ENCODE measurements at places on chromosomes 1 and 21.

DNA sequence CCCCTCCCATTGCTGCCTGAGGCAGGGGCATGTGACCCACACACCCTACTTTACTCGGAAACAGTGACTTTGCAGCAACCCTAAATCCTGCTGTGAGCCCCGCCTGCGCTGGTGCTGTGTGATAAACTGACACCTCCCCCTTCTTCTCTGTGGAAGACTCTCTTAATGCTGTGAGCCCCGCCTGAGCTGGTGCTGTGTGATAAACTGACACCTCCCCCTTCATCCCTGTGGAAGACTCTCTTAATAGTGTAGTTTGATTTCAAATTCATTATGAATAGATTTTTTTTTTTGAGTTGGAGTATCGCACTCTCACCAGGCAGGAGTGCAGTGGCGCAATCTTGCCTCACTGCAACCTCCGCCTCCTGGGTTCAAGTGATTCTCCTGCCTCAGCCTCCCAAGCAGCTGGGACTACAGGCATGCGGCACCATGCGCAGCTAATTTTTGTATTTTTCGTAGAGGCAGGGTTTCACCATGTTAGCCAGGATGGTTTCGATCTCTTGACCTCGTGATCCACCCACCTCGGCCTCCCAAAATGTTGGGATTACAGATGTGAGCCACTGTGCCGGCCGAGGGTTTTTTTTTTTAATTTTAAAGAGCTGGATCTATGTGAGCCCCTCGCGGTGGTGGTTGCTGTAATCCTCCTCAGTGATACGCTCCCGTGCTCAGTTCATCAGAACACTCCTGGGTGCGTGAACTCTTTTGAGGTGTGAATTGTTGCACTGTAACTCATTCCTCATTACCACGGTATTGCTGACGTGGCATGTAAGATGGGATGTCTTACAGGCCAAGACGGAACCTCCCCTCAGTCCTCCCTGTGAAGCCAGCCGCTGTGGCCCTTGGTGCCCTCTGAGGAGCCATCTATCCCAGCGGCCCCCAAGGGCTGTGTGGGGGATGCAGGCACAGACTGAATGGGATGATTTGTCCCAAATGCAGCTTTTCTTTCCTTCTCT, 60.3 kb downstream of the GALNT2 start:
- DNase-seq, result no peak

GRCh38 chr1:186429017-186429416, 31.9 kb downstream of the PDC start:
- DNase-seq, result no peak

DNA sequence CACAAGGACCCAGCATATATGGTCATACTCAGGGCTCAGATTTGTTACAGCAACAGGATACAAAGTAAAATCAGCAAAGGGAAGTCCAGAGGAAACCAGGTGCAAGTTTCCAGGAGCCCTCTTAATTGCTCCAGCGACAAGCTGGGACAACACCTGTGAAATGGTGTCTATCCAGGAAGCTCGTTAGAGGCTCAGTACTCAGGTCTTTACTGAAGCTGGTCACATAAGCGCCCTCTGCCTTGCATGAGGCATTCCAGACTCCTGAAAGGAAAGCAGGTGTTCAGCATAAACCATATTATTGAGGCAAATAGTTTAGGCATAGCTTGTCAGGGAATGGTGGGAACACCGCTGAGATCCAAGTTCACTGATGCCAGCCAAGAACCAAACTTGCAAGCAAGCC, 231.0 kb downstream of the SLC35F3 start:
- DNase-seq, result peak; percentile 26

GRCh38 chr1:115771094-115771846, 2.8 kb upstream of the CASQ2 start:
- no peak for DNase-seq

DNA sequence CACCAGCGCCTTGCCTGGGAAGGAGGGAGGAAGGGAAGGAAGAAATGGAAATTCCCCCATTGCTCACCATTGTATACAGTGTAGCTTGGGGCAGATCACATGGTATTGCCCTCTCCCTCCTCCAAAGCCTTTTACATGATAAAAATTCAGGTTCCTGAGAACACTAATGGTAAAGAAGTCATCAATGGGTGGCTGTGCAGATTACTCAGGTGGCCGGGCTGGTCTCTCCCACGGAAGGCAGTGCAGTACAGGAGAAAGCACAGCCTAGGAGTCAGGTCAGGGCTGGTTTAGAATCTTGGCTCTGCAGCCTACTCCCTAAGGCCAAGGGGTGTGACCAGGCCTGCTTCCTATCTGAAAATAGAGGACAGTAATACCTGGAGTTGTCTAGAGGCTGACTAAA, 107.9 kb downstream of the SUSD4 start:
- DNase-seq, result no peak

DNA sequence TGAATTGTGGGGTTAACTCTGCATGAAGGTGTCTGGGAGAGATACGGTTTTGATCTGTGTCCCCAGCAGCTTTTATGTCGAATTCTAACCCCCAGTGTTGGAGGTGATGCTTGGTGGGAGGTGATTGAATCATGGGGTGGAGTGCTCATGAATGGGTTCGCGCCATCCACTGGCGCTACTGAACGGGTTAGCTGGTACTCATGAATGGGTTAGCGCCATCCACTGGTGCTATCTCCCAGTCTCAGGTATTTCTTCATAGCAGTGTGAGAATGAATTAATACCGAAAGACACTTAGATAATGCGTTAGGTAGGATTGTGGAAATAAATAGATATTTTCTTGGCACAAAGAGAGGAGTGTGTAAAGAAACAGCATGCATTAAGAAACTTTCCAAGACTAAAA, 32.9 kb upstream of the CLDN8 start:
- no peak for DNase-seq

DNA sequence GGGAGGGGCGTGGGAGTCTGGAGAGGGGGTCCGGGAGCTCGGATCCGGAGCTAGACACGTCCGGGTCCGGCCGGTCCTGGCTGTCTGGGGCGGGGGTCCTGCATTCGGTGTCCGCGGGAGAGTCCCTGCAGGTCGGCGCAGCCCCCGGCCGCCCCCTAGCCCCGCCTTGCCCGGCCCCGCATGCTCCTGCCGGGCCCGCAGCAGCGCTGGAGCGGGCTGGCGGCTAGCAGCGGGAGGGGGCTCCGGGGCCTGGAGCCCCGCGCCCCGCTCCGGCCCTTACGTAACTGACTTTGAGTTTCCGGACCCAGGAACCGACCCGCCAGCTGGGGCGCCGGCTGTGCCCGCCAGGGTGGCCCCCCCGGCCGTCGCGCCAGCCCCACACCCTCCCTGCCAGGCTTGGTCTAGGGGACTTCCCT, 26.9 kb upstream of the EPB41 start:
- DNase-seq, result no peak

DNA sequence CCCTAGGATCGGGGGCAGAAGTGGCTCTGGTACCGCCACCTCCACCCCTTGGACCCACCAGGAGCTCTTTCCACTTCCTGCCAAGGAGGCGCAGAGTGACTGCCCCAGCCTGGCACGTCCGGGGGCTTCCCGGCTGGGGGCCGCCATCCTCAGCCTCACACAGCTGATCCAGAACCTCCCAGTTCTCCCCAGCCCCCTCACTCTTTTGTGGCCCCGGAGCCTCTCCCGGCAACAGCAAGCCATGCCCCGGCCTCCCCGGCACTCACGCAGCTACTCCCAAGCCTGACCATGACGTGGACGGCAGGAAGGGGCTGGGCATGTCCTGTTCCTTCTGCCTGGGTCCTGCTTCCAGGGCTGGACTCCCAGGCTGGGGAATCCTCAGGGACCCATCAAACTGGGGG, 17.1 kb downstream of the TP73 start:
- DNase-seq, result no peak

GRCh38 chr1:41330588-41331545, 30.4 kb upstream of the FOXO6 start:
- no peak for DNase-seq

DNA sequence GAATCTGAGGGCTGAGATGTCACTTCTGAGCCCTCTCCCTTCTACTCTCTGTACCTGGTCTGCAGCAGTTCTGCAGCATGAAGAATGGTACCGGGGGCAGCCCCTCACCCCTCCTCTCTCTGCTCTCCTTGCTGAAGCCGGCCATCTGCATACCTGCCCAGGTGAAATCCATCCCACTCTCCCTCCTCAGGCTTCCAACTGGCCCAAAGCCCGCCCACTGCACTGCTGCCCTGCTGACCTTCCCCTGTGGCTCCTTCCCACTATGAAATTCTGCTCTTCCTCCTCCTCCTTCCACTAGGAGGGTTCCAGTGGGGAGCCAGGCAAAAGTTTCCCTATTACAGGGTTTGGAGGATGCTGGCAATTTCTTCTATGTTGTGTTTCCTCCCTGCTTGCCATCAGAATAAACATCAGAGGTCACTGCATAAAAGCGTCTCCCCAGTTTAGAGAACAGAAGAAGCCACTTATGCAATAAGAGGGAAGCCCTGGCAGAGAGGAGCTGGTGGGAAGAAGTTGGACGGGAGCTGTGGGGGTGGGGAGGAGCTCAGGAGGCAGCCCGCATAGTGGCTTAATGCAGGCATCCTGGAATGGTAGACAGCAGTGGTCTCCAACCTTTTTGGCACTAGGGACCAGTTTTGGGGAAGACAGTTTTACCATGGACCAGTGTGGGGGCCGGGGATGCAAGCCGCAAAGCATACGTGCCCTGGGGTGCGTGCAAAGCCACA, 30.3 kb downstream of the TMCO4 start:
- DNase-seq, result no peak

DNA sequence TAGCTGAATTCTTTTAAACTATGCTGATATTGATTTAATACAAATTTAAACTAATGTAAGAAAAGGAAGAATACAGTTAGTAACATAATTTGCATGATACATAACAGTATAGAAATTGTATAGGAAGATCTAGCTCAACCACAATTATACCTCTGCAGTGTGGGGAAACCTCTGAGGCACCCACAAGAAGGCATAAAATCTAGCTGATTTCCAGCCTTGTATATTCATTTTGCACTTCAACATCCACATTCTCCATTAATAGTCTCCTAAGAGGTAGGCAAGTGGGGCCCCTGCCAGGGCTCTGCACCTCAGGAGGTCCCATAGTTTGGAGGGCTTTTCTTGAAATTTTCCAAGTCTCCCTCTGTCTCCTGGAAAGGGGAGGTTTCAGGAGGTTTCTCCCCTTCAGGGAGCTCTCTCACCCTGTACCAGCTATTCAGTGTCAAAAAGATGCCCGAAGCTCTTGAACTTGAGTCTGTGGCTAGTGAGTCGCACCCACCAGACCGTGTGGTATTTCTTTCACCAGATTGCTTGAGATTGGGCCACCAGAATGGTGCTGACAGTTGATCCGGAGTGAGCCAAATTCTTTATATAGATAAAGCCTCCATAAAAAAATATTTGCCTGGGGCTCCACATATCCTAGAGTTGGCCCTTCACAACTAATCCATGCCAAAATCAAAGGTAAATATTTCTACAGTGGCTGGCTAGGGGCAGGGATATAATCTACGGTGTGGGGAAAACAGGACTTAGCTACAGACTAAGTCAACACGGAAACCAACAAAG, 108.2 kb downstream of the TIAM1 start:
- no peak for DNase-seq

- DNase-seq, result no peak
Measured at GRCh38 chr1:224271106-224271505, 58.9 kb downstream of the NVL start.

DNA sequence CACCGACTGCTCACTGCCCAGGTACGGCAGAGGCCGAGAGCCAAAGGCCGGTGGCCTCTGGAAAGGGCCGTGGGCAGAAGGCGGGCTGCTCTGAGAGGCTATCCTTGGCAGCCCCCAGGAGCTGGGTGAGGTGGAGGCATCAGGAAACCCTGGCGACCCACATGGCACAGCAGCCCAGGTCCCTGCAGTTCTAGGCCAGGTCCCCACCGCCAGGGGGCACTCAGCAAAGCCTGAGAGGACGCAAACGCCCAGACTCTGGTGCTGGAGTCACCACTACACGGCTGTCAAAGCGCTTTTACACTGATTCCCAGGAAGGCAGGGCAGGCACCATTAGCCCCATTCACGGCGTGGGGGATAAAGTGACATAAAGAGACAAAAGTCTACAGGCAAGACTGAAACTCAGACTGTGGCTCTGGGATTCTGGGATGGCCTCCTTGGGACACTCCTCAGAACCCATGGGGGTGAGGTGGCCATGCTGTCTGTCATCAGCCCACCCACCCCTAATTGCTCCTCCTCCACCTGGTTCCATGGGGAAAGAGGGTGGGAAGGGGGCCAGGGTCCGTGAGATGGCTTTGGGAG, 4.9 kb downstream of the PLEKHG5 start:
- peak; percentile 89 for DNase-seq

- DNase-seq, result no peak
Measured at GRCh38 chr1:177001556-177001955, 163.0 kb downstream of the ASTN1 start.

- no peak for DNase-seq
Measured at GRCh38 chr1:203026666-203027663, 674 bp downstream of the PPFIA4 start.

DNA sequence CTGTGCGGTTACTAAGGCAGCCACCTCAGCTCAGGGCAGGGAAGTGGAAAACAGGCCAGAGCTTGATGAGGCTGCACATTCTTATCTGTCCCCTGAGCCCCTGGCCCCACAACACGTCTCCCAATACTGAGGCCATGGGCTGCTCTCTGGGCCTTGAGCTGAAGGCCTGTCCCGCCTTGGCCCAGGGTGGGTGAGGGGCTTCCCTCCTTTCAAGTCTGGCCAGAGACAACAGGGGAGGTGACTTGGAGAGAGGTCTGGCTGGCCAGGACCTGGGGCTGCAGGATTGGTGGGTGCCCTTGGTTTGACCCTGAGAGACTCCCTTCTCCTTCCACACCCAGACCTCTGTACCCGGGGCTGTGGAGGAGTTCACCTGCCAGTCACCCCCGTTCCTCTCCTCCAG, 563.8 kb downstream of the PTPRU start:
- DNase-seq, result no peak

DNA sequence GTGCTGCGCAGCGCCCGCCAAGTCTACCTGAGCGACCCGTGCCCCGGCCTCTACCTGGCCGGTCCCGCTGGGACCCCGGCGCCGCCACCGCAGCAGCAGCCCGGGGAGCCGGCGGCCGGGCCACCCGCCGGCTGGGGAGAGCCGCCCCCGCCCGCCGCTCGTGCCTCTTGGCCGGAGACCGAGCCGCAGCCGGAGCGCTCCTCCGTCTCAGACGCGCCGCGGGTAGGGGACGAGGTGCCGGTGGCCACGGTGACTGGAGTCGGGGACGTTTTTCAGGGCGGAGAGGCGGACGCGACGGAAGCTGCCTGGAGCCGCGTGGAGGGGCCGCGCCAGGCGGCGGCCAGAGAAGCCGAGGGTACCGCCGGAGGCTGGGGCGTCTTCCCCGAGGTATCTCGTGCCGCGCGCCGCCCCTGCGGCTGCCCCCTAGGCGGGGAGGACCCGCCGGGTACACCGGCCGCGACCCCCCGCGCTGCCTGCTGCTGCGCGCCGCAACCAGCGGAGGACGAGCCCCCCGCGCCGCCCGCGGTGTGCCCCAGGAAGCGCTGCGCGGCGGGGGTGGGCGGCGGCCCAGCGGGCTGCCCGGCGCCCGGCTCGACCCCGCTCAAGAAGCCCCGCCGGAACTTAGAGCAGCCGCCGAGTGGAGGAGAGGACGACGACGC, 646 bp downstream of the IER5 start:
- no peak for DNase-seq

All from NCI-H510A (cell line).